Type B pancreatic cell (in vitro differentiated cells): ENCODE measurements at places on chromosomes 5 and 9. TPM values are rescaled to one million over a fixed set of nuclear protein-coding genes. Genes with fewer than 3 reads are reported as not detected.

The SLC38A9 gene
- 35.6 and 36.6 TPM in 2 replicates for total RNA-seq

The LIFR gene
- 15.6 and 32.7 TPM in 2 replicates for total RNA-seq

DNA sequence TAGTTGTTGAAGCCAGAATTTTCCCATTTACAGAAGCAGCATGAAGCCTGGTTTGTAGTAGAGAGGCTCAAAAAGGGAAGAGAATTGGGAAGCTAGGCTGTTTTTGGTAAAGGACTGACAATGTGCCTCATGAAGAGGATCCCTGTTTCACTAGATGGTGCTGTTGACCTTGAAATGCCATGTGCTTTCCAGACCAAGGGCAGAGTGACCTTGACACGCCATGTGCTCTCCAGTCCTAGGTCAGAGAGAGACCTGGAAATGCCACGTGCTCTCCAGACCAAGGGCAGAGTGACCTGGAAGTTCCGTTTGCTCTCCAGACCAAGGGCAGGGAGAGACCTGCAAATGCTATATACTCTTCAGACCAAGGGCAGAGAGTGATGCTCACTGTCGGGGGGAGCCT is 32.0 kb downstream of the UNC13B start:
- DNase-seq, result no peak

DNA sequence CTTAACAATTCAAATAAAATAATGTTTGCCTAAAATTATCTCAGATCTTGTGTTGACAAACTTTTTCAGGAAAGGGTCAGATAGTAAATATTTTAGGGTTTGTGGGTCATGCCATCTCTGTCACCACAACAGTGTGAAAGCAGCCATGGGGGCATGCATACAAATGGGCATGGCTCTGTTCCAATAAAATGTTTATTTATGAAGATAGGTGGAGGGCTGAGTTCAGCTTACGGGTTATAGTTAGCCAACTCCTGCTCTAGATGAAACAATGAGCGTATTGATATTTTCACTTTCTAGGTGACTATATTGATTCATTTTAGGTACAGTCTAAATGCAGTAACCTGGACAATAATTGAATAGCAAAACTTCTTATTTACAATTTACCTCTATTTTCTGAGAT is 533.8 kb upstream of the CLINT1 start:
- no peak for DNase-seq

DNA sequence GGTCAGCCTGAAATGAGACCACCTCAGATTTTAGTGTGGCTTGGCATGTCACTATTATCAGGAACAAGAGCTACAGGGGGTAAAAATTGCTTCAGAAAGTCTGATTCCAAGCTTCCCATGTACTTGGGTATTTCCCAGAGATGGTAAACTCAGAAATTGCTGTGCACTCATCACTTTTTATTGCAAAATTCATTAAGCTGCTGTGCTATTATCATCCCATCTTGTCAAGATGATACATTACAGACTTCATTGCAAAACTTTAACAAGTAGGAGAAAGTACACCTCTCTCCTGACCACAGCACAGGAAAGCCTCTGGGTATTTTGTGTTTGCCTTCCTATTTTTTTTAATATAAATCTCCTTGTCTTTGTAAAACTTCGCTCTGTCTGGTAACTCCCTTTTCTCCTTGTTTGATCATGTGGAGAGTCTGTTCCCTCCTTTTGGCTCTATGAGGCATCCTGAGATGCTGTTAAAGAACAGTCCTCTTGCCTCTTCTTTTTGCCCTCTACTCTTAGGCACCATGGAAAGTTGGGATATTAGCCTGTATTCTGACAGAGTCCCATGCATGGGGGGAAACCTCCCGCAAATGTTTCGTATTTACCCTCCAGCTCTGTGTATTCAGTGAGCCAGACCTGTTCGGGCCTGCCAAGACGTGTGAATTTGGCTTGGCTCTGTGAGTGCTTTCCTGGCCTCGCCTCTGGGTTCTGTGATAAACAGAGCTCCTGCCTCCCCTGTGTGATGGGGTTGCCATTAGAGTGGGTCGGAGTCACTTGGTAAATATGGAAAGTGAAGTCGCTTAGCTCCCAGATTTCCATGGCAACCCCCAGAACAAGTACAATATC is 260.7 kb downstream of the NR3C1 start:
- DNase-seq, result no peak

- no peak for DNase-seq
These were observed 117.2 kb upstream of the TBCA start for GRCh38 chr5:77893225-77893860.
